ENCODE measurements at places on chromosomes 2 and 18.

GRCh38 chr18:45828917-45829811, 3.7 kb downstream of the SIGLEC15 start:
- DNase-seq, result no peak

- no peak for DNase-seq
Observed at GRCh38 chr18:43875511-43875910, 598.2 kb upstream of the SYT4 start.

DNA sequence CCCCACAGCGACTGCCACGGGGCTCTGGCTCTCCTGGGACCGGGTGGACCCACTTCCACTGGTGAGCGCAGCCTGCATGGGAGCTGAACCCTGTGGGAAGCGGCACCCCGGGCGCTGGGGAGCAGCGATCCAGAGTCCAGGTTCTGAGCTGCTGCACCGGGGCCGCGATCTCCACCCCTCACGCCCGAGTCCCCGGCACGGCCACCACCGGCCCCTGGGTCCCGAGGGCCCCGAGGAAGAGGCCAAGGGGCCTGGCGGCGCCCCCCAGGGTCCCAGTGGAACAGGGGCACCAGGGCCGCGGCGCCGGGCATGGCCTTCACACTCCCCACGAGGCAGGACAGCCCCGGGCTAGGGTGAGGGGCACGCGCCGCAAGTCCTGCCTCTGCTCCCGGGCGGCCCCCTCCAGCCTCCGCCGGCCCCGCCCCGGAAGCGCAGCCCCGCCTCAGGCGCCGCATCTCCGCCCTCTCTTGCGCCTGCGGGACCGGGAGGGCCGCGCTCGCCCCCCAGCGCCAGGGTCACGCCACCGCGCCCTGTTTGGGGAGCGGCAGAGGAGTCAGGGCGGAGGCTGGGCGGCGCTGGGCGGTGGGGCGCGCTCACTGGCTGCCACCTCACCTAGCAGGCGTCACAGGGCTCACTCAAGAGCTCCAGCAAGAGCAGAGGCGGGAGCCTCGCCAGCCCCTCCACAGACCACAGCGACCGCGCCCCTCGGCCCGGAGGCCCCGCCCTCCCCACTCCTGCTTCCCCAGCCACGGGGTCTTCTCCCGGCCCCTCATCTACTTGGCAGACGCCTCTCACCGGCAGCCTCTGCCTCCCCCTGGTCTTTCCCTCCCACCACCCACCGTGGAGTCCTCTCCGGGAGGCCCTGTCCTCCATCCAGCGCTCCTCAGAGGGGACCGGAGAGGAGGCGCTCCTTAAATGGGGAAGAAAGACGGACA, 26.8 kb downstream of the THAP4 start:
- DNase-seq, result peak; percentile 93

GRCh38 chr2:236054125-236054524, 114.1 kb downstream of the GBX2 start:
- no peak for DNase-seq

- no peak for DNase-seq
Observed at GRCh38 chr2:60294901-60295635, 258.4 kb downstream of the BCL11A start.

Measured in activated T-cell treated with anti-CD3 and anti-CD28 coated beads, Interleukin-2, amount 50 U/mL, for 24 hours (primary cell).